ENCODE measurements at places on chromosomes 5 and 9. TPM values are rescaled to one million over a fixed set of nuclear protein-coding genes. Genes with fewer than 3 reads are reported as not detected.

KCNIP1 gene
- total RNA-seq, result not detected

GRCh38 chr5:125375143-125375542 lies 628.7 kb upstream of the ZNF608 start:
- no peak for DNase-seq

- no peak for DNase-seq
Observed at GRCh38 chr5:80215523-80215922, 40.3 kb downstream of the SERINC5 start.

MTAP gene
- 19.9 TPM for total RNA-seq

DNA sequence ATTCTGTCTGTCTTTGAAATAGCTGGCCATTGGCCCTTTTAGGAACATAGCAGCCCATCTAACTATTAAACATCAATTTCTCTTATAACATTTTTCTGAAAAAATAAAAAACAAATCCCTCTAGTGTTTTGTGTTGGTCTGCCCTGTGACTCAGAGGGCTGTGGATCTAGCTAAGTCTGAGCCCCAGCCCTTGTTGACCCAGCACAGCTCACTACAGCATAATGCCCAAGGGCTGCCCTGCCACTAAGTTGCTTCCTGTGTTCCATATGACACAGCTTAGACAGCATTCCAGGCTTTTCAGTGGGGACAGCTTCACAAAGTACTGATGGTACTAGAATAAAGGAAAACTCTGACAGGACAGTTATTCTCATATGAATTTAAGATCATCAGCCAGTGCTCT lies 136.0 kb downstream of the SCAMP1 start:
- DNase-seq, result no peak

- DNase-seq, result no peak
Observed at GRCh38 chr5:72681781-72682180, 134.7 kb upstream of the TNPO1 start.

Measured in vagina (tissue), 2 donors.